CD8-positive, alpha-beta T cell (primary cell): ENCODE measurements at places on chromosomes 6 and 20.

GRCh38 chr20:63957690-63958441, 1.6 kb upstream of the UCKL1 start:
- no peak for DNase-seq

- DNase-seq, result no peak
Observed at GRCh38 chr20:13255356-13255755, 34.3 kb downstream of the ISM1 start.

- no peak for DNase-seq
Observed at GRCh38 chr6:24876499-24877465, 59.0 kb downstream of the RIPOR2 start.

DNA sequence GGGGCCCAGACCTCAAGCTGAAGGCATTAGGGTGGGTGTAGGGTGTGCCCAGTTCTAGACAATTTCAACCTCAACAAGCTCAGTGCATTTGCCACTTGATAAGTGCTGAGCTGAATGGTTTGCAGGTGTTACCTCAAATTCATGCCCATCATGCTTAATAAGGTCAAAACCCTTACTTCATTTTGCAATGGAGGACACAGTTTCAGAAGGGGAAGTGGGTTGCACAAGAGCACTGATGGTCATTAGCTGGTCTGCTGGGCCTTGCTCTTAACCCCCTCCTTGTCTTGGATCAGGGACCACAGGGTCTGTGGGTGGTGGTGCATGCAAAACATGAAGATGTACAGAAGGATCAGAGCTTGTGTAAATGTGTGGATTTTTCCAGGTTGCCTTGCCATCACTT, 71.0 kb upstream of the SIRPA start:
- DNase-seq, result no peak

DNA sequence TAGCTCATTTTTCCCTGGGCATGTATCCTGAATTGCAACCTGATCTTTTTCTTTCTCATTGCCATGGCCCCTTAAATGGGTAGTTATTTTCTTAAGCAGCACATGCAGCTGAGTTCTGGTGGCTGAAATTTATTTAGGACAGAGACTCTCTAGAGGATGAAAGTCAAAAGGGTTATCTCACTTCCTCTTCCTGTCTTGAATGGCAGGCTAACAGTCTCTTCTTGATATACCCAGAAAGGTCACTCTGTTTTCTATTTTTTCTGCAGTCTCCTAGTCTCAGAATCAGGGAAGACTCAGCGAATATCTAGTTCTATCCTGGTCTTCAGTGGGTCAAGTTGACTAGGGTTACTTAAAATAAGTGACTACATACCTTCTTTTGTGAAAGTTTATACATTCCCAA, 243.3 kb downstream of the EPHA7 start:
- no peak for DNase-seq

DNA sequence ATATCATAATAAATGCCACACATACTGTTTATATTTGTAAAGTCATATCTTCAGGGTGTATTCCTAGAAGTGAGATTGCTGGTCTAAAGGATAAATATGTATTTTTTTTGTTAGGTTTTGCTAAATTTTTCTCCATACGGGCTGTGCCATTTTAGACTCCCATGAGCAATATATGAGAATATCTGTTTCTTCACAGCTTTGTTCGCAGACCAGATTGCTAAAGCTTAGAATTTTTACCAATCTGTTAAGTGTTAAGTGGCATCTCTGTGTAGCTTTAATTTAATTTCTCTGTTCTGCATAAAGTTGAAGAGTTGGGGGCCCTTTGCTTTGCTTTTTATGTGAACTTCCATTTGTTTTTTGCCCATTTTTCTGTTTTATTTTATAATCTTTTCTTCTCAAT, 32.3 kb upstream of the NUS1 start:
- DNase-seq, result no peak

GRCh38 chr6:146881228-146882181, 282.7 kb downstream of the ADGB start:
- no peak for DNase-seq

DNA sequence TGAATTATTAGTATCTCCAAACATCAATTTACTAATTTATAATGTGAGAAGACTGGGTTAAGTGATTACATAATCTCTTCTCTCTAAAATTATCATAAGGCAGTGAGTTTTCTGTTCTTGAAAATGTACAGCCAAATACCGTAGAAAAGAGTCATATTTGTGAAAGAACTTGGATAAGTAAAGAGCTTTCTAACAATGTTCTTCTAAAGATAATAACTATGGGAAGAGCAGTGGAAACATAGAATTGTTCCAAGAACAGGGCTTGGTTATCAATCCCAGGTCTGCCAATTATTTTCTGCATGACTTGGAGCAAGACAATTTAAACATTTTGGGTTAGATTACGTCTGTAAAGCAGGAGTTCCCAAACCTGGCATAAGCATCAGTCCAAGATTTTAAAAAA, 198.1 kb upstream of the SGK1 start:
- DNase-seq, result no peak

- no peak for DNase-seq
Observed at GRCh38 chr6:160121558-160121957, at the start of gene SLC22A1. Gene SLC22A1, plus strand, starts transcription at chr6:160121815. Its CDS starts 121 bp downstream, at chr6:160121936.

DNA sequence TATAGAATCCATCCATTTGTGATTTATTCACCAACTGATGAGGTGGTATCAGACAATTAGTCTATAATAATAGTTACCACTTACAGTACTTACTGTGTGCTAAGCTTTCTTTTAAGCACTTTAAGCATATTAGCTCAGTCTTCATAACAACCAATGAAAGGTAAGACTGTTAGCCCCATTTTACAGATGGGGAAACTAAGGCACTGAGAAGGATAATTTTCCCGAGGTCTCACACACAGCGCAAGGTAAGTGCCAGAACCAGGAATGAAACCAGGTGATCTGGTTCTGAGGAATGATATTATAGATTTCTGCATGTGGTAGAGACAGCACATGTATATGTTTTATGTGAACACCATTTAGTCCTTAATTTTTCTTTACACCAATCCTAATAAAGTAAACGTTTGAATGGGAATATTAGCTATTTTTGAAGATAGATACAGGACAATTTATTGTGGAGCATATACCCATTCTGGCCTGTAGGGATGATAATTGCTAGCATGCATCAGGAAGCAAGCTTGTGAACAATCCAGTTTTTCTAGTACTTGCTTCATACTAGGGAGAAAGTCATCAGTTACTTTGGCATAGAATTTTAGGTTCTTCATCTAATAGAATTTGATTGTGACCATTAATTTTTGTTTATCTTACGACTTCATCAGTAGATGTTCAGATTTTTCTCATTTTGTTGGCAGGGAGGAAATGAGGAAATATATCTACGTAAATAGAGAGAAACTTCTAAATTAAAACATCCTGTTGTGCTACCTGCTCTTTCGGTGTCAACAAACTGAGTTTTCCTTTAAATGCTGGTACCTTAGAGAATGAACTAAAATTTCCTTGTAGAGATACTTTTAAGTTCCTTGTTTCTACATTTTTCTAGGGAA, 3.0 kb downstream of the YWHAB start:
- DNase-seq, result no peak

- DNase-seq, result no peak
Observed at GRCh38 chr6:70186461-70186860, 116.4 kb downstream of the COL9A1 start.

DNA sequence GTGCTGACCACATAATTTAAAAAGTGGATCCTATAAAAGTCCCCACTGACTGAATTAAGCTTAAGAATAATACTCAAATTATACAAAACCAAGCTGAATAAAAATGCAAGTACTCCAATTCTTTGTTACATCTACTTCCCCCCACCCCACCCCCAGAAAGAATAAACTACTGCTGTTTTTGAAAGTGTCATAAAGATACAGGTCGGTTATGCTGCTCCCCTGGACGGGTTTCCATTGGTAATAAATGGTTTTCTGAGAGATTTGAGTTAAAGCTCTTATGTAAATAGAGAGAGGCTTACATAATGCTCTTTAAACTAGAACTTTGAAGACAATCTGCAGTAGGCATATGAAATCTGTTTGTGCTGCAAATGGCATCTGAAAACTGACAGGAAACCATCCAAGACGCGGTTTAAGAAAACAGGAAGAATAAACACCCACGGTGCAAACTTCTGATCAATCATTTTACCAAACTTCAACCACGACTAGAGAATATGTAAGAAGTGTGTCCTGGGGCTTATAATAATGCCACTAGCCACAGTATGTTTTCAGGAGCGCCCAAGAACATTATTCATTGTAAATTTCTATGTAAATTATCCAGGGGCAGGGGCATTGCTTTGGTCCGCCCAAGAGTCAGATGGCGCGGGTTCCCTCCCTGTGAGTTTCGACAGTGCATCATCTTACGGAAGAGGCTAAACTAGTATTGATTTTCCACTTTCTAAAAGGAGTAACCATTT, 10.8 kb upstream of the POU3F2 start:
- DNase-seq, result no peak

DNA sequence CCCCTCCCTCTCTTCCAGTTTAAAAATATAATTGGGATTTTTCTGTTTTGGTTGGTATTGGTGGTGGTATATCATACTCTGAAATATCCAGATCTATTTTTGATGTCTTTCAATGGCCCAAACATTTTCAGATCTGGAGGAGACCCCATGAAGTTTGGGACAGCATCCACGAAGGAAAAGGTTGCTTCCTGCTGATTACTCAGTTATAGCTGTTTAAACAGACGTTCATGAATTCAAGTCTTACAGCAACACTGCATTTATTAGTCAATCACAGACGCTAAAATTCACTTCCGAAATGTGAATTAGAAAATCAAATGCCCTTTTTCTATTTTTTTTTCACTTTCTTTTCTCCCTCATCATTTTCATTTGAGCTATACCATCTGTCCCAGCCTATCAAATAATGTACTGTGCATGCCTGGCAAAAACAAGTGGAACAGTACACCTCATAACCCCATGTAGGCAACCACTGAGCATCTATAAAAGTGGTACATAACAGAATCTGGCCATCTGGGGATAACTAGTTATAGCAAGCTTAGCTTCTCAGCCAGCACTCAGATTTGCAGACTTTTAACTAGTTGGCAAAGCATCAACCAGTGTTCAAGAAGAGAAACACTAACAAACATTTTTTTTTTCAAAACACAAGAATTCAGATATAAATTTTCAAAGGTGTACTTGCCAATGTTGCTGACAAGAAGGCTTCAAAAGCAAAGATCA, 124.5 kb downstream of the HIVEP2 start:
- DNase-seq, result no peak
